ENCODE measurements at places on chromosomes 7 and 10.

- no peak overlapping the region for H3K27ac ChIP-seq
- H3K4me3 ChIP-seq: no peak overlapping the region
- no peaks in the 10 kb centered on the region for H3K36me3 ChIP-seq
- no peaks in the 10 kb centered on the region for H3K27me3 ChIP-seq
- DNase-seq: no peak
Observed at GRCh38 chr10:101558671-101559595, 29.1 kb downstream of the POLL start.

DNA sequence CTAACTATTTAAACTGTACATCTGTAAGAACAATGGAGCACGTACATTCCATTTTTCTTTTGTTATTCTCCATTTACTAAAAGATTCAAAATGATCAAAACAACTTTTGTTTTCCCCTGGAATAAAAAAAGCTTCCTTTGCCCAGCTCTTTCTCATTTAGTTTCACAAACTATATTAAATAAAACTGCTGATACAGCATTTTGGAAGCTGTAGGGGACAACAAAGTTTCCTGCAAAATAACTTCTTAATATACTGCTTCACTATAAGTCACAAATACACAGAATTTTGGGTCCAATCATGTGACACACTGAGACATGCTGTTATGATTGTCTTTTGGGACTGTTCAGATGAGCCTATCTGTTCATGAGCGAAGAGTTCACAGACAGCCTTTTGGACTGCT is 222.4 kb downstream of the ADAM12 start:
- H3K36me3 ChIP-seq: no peaks in the 10 kb centered on the region
- no peak for DNase-seq
- H3K4me1 ChIP-seq: no peaks in the 10 kb centered on the region
- no peaks in the 10 kb centered on the region for H3K27me3 ChIP-seq
- H3K4me3 ChIP-seq: no peak overlapping the region

DNA sequence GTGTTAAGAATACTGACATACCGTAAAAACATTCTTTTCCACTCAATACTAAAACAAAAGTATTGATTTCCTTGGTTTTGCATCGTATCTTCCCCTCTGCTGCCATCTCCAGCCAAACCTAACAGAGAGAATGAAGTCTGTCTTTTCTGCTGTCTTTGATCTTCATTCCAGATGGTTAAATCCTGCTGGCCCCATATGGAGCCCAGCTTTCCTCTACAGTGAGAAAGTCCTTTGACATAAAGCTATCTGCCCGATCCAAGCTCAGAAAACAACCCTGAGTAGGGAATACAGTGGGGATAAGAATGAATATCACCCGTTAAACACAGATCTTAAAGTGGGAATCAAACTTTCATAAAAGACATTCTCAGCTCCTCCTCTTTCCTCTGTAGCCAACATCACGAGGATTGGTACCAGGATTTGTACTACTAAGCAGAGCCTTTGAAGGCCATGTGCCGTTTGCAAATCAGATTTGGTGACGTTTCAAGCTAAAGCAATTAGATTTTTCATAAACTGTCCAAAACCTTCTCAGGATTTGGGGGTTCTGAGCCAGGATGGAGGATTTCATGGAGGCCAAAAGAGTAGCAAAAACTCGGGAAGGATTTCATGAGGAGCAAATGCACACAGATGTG is 30.8 kb upstream of the GPAM start:
- no peaks in the 10 kb centered on the region for H3K36me3 ChIP-seq
- H3K27ac ChIP-seq: peak overlapping the region; percentile 69
- DNase-seq: no peak
- no peaks in the 10 kb centered on the region for H3K27me3 ChIP-seq
- H3K4me3 ChIP-seq: peak overlapping the region; percentile 49

GRCh38 chr10:119120413-119120867 is 16.5 kb downstream of the DENND10 start:
- H3K4me3 ChIP-seq: no peak overlapping the region
- H3K4me1 ChIP-seq: no peaks in the 10 kb centered on the region
- peaks cover 25% of the 10 kb centered on the region for H3K36me3 ChIP-seq
- peak overlapping the region; percentile 66 for H3K27ac ChIP-seq
